Sigmoid colon (tissue), 7 donors: ENCODE measurements at places on chromosomes 11 and 22.

- H3K4me1 ChIP-seq, result peaks cover 36% of the 10 kb centered on the region
- H3K27ac ChIP-seq, result no peak overlapping the region
- no peaks in the 10 kb centered on the region for H3K27me3 ChIP-seq
- H3K36me3 ChIP-seq, result no peaks in the 10 kb centered on the region
Measured at GRCh38 chr22:28394513-28395110, 285.0 kb downstream of the TTC28 start.

GRCh38 chr11:95512177-95512576 lies 277.4 kb downstream of the FAM76B start:
- H3K27ac ChIP-seq, result peak overlapping the region; percentile 67
- H3K4me1 ChIP-seq, result peaks cover 29% of the 10 kb centered on the region
- DNase-seq, result peak; percentile 76
- no peaks in the 10 kb centered on the region for H3K27me3 ChIP-seq
- no peaks in the 10 kb centered on the region for H3K36me3 ChIP-seq
- H3K4me3 ChIP-seq, result no peak overlapping the region

DNA sequence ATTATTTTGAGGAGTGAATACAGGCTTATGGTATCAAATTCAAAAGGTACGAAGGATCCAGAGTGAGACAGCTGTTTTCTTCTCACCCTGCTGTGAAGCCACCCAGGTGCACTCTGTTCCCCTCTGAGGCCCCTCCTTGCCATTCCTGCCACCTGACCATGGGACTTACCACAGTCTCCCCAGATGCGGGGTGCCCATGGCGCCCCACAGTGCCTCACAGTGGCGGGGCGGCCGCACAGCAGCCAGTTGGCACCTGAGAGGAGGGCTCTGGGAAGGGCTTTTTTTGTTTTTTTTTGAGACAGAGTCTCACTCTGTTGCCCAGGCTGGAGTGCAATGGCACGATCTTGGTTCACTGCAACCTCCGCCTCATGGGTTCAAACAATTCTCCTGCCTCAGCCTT lies 151.7 kb downstream of the CEP164 start:
- no peak overlapping the region for H3K27ac ChIP-seq
- H3K27me3 ChIP-seq, result no peaks in the 10 kb centered on the region
- H3K4me3 ChIP-seq, result no peak overlapping the region
- no peaks in the 10 kb centered on the region for H3K36me3 ChIP-seq

GRCh38 chr22:17753401-17753989 lies 20.8 kb downstream of the BID start:
- no peaks in the 10 kb centered on the region for H3K36me3 ChIP-seq
- H3K27me3 ChIP-seq, result no peaks in the 10 kb centered on the region
- no peaks in the 10 kb centered on the region for H3K4me1 ChIP-seq
- no peak for DNase-seq

- DNase-seq, result no peak
- no peaks in the 10 kb centered on the region for H3K27me3 ChIP-seq
- H3K4me1 ChIP-seq, result no peaks in the 10 kb centered on the region
- no peak overlapping the region for H3K4me3 ChIP-seq
- H3K27ac ChIP-seq, result no peak overlapping the region
- H3K36me3 ChIP-seq, result no peaks in the 10 kb centered on the region
Measured at GRCh38 chr22:48659404-48659996, 1168.2 kb downstream of the BRD1 start.

GRCh38 chr11:69879729-69880005 lies 60.5 kb upstream of the FGF3 start:
- no peaks in the 10 kb centered on the region for H3K4me1 ChIP-seq
- no peaks in the 10 kb centered on the region for H3K36me3 ChIP-seq
- peaks cover 10% of the 10 kb centered on the region for H3K27me3 ChIP-seq
- no peak overlapping the region for H3K27ac ChIP-seq
- no peak for DNase-seq

- peaks cover 10% of the 10 kb centered on the region for H3K4me1 ChIP-seq
- no peak overlapping the region for H3K4me3 ChIP-seq
- no peaks in the 10 kb centered on the region for H3K36me3 ChIP-seq
- no peaks in the 10 kb centered on the region for H3K27me3 ChIP-seq
Measured at GRCh38 chr11:134070342-134070845, 1.5 kb downstream of the JAM3 start.

DNA sequence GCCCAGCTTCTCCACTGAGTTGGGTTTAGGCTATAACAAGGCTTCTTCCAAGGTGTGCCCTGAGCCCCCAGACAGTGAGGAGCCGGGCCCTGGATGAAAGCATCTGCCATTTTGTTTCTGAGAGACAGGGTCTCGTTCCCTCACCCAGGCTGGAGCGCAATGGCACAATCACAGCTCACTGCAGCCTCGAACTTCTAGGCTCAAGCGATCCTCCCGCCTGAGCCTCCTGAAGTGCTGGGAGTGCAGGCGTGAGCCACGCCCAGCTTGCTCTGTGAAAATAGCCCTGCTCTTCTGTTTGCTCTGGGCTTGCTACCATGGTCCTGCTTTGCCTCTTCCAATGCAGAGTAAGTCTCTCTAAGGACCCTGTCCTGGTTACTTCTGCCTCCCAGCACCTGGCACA lies 6.7 kb downstream of the DENND6B start:
- no peak overlapping the region for H3K27ac ChIP-seq
- H3K4me1 ChIP-seq, result no peaks in the 10 kb centered on the region
- no peak overlapping the region for H3K4me3 ChIP-seq
- no peaks in the 10 kb centered on the region for H3K36me3 ChIP-seq

- H3K27me3 ChIP-seq, result no peaks in the 10 kb centered on the region
- no peak for DNase-seq
- H3K36me3 ChIP-seq, result no peaks in the 10 kb centered on the region
- H3K4me3 ChIP-seq, result no peak overlapping the region
- H3K27ac ChIP-seq, result peak overlapping the region; percentile 62
Measured at GRCh38 chr22:40534379-40535188, 101.9 kb downstream of the MRTFA start.

DNA sequence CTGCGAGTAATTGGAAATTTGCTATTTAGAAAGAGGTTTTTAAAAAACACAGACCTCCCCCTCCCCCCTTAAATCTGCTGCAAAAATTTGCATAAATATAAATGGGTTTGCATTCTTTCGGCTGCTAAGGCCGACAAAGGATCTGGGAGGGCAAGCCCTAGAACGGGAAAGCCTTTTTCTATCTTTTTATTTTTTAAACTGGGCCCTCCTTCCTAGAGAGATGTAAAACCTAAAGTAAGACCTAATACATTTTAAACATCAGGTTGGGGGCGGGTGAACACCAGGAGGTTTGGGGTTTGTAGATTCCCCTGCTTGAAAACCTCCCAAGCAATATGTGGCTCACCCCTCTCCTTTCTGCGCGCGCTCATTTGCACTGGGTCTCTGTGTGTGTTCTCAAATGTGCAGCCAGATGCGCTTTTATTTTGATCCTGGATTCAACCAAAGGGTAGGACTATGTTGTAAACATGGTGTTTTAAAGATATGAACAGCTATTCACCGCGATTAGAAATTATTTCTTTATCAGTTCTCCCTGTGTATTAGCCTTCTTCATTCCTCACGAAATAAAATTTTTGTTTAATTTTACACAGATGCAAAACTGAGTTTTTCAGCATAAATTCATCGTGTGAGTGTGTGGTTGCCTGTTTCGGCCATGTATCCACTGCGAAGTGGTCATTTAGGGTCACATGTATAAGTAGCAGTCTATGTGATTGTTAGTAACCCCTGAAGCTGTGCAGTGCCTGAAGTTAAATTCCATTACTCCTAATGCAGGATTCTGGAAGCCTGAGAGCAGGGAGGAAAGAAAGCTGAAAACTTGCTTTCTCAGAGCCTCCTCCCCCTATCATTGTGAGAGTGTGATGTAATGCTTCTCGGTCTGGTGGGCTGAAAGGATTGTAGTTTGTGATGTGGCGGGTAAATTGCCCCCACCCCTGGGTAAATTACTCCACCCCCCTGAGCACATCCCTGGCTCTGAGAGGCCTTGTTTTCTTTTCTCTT lies 988 bp downstream of the TNRC6B start:
- H3K4me1 ChIP-seq, result peaks cover 73% of the 10 kb centered on the region
- no peaks in the 10 kb centered on the region for H3K36me3 ChIP-seq
- peak overlapping the region; percentile 80 for H3K27ac ChIP-seq
- H3K27me3 ChIP-seq, result no peaks in the 10 kb centered on the region
- H3K4me3 ChIP-seq, result peak overlapping the region; percentile 71

DNA sequence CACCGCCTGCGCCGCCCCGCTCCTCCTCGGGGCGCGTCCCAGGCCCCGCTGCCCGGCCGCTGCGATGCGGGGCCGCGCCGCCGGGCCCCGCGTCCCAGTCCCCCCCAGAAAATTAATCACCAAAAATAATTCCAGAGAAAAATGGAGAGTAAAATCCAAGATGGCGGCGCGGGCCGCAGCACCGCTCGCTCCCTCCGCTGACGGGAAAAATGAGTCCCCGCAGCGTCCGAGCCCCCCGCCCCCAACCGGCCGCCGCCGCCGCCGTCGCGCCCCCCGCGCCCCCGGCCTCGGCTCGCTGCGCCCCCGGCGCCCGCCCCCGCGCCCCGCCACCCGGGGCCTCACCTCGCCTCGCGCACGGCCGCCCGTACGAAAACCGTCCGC lies at the start of gene KMT5B:
TSS of gene KMT5B (minus strand) at position 162 of the 381 bp plus-strand sequence. CDS start 23,220 bp downstream, outside the sequence.
- peaks cover 44% of the 10 kb centered on the region for H3K4me1 ChIP-seq
- no peaks in the 10 kb centered on the region for H3K36me3 ChIP-seq
- H3K4me3 ChIP-seq, result peak within 1 kb of the TSS; percentile 94
- no peaks in the 10 kb centered on the region for H3K27me3 ChIP-seq
- peak within 1 kb of the TSS; percentile 99 for H3K27ac ChIP-seq
- no peak for DNase-seq

- H3K4me3 ChIP-seq, result no peak overlapping the region
- no peak overlapping the region for H3K27ac ChIP-seq
- H3K27me3 ChIP-seq, result no peaks in the 10 kb centered on the region
- H3K36me3 ChIP-seq, result no peaks in the 10 kb centered on the region
- H3K4me1 ChIP-seq, result peaks cover 9% of the 10 kb centered on the region
Measured at GRCh38 chr11:26335903-26336302, 4.0 kb downstream of the ANO3 start.

DNA sequence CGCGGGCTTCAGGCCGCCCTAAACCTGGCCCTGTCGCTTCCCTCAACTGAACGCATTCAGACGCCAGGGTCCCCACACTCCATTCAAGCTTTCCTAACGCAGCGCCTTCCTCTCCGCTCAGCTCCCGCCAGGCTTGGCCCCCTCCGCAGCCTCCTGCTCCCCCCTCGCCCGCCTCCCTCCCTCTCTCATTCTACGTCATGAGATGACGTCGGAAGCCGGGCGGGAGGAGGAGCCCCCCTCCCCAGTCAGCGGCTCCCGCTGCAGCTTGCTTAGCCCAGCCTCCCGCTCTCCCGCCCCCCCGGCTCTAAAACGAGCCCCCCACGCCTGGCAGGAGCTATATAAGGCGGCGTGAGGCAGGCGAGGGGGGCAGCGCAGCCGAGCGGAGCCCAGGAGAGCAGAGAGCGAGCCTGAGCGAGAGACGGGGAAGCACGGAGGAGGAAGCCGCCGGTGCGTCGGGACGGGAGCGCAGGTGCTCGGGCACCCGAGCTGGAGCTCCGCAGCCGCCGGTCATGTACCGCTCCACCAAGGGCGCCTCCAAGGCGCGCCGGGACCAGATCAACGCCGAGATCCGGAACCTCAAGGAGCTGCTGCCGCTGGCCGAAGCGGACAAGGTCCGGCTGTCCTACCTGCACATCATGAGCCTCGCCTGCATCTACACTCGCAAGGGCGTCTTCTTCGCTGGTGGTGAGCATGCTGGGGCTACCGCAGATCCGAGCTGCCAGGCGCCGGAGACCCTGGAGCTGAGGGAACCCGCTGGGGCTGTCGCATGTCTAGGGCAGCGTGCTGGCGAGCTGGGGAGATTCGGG lies at the start of gene NPAS4:
TSS of gene NPAS4 (plus strand) at position 365 of the 806 bp plus-strand sequence. CDS start at position 510, 145 bp downstream.
- no peak within 1 kb of the TSS for H3K4me3 ChIP-seq
- H3K27ac ChIP-seq, result peak within 1 kb of the TSS; percentile 67
- peaks cover 42% of the 10 kb centered on the region for H3K4me1 ChIP-seq
- peaks cover 39% of the 10 kb centered on the region for H3K36me3 ChIP-seq
- H3K27me3 ChIP-seq, result no peaks in the 10 kb centered on the region
- no peak for DNase-seq

DNA sequence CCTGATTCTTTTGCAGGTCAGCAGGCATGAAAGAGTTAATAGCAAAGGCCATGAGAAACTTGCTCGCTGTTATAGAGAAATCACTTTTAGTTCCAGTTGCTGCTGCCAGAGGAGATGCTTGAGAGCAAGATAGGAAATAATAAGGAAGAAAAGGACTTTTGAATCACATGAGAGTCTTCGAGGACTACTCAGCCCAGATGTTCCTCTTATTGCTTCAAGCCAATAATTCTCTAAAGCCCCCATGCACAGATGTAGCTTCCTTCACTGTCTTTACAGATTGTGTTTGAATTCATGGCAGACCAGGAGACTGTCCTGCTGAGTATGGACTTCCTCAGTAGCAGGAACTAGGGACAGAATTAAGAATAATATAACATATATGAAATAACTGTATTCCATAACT lies 50.1 kb upstream of the OLFML1 start:
- no peaks in the 10 kb centered on the region for H3K27me3 ChIP-seq
- no peak overlapping the region for H3K27ac ChIP-seq
- H3K4me1 ChIP-seq, result no peaks in the 10 kb centered on the region

- no peak overlapping the region for H3K27ac ChIP-seq
- no peak overlapping the region for H3K4me3 ChIP-seq
- peak; percentile 13 for DNase-seq
- H3K4me1 ChIP-seq, result no peaks in the 10 kb centered on the region
- no peaks in the 10 kb centered on the region for H3K36me3 ChIP-seq
Measured at GRCh38 chr22:47380692-47381091, 618.2 kb downstream of the TBC1D22A start.

DNA sequence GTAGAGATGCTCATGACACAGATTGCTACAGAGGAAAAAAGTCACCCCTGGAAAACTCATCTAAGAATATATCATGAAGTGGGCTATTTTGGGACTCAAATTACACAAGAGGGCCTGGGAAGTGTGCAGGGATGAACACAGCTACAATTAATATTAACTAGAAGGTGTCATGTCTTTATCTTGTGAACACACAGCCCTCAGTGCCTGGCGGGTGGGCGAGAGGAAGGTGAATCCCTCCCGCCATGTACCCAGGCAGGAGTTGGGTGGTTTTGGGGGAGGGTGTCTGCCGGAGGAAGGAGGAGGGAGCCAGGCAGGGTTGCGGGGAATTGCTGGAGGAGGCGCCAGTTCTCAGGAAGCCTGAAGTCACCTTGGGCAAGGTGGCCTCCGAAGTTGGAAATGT lies 5.1 kb upstream of the FAM83F start:
- H3K36me3 ChIP-seq, result no peaks in the 10 kb centered on the region
- DNase-seq, result no peak
- H3K27ac ChIP-seq, result no peak overlapping the region
- H3K4me1 ChIP-seq, result no peaks in the 10 kb centered on the region
